Activated CD8-positive, alpha-beta T cell treated with anti-CD3 and anti-CD28 coated beads, Interleukin-2, amount 10 ng/mL, durations not matched to agents 7 days and 5 days (primary cell): ENCODE measurements at places on chromosomes 16 and 17.

GRCh38 chr17:63995626-63996025 lies 2.5 kb upstream of the PRR29 start:
- DNase-seq, result no peak

- DNase-seq, result no peak
Observed at GRCh38 chr17:49497148-49498028, 2.3 kb downstream of the NGFR start.

DNA sequence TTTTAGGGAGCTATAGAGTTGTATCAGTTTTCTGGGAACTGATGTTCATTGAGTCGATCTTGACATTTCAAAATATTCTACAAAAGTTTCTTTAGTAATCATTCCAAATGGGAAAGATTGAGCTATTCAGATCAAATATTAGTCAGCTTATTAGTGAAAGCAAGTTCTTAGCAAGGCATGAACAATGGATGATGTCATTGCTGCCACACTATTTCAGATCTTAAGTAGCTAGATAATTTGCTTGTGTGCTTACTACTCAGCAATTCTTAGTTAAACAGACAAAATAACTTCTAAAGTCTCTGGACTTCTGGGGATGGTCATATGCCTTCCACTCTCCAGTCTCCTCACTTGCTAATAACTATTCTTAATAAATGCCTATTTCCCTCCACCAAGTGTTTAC lies 69.0 kb upstream of the CDH8 start:
- DNase-seq, result no peak

GRCh38 chr16:3578610-3579551 lies 1.7 kb upstream of the NLRC3 start:
- DNase-seq, result peak; percentile 90

- DNase-seq, result no peak
Observed at GRCh38 chr16:69917311-69917710, 33.8 kb upstream of the CLEC18A start.

GRCh38 chr17:39357986-39358385 lies 43.4 kb downstream of the FBXL20 start:
- no peak for DNase-seq

DNA sequence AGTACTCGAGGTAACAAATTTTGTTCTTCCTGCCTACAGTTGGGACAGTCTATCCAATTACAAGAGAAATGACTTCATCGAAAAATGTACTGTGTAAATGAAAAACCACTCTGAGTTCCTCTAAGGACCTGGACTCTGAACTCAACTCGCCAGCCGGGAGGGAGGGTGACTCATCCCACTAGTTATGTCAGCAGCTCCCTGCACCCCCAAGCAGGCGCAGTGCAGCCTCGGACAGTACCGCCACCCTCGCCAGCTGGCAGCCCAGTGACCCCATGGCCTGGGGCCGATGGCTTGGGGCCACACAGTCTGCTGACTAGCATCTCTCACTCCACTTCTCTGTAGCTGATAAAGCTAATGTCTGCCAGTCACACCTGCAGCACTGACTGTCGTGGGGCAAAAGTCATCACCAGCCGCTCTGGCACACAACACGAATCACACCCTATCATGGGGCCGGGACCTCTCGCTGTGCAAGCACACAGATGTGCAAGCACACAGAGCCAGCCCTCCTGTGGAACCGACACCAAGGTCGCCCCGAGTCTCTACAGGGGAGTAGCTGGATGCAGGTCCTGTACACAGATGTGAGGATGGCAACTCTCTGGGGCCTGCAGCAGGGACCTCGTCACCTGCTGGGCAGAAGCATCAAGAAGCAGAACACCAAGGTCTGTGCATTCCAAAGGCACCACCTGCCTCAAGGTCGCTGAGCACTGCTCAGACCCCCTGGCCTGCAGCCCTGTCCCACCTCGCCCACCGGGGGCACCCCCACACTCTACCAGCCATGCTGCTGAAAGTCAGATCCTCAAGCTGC lies 5.7 kb downstream of the CSNK1D start:
- no peak for DNase-seq

- DNase-seq, result no peak
Observed at GRCh38 chr17:71494062-71494855, 626.6 kb upstream of the SOX9 start.

- no peak for DNase-seq
Observed at GRCh38 chr17:49776551-49777300, 11.8 kb upstream of the KAT7 start.

DNA sequence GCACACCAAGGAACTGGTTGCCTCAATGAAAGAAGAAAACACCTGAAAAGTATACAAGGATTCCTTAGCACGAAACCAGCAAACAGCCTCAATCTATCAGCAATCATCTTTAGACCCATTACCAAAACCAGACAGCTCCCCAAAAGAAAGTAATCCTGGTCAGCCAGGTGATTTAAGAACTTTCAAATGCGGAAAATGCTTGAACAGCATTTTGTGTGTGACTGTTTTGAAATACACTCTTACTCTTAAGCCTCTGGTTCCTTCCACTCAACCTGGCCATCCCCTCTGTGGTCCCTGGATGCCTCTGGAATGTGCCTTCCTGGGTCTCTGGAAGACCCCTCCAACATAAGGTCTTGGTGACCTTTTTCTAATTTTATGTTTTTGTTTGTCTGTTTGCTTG lies 70.5 kb upstream of the NOG start:
- DNase-seq, result no peak

DNA sequence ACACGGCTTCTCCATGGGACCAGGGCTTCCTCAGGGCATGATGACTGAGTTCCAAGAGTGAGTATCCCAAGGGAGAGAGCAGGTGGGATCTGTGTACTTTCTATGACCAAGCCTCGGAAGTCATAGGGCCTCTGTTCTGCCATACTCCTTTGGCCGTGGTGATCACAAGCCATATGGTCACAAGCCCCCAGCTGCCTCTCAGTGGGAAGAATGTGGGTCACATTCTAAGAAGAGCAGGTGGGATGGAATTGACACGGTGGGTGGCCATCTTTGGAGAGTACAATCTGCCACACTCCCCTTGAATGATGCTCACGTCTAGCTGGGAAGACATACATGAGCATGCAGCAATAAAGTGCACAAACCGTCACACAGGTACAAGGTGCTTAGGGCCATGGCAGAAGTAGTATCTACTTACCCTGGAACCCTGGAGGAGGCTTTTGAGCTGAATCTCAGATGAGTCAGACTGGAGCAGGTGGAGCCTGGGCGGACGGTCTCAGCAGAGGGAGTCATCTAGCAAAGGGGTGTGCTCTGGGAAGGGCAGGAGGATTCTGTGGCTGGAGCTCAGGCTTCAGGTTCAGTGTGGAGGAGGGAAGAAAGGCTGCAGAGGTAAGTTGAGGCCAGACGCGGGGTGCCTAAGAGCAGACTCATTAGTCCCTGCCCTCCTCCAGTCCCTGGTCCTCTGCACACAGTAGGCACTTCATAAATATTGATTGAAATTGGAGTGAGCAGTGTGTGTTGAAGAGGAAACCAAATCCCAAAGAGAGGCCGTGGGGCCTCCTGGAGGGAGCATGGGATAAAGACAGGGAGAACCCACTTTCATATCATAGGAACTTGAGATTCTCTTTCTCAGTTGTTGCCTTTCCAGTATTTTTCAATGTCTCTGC lies 26.6 kb downstream of the GOSR2 start:
- no peak for DNase-seq

DNA sequence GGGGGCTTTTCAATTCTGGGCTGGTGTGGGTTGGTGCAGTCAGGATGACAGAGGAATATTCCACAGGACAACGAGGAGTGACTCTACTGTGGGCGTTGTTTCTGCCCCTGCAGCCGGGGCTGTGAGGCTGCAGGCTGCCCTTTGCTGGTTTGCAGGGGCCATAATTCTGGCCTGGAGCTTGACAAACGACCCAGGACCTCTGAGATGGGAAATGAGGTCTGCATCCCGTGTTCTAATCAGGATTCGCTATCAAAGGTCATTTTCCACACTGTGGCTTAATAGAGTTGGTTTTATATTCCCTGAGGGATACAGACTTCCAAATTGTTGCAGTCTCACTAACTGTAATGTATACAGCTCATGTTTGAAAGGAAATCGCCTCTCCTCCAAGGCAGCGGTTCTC lies 180.9 kb downstream of the RPTOR start:
- no peak for DNase-seq

DNA sequence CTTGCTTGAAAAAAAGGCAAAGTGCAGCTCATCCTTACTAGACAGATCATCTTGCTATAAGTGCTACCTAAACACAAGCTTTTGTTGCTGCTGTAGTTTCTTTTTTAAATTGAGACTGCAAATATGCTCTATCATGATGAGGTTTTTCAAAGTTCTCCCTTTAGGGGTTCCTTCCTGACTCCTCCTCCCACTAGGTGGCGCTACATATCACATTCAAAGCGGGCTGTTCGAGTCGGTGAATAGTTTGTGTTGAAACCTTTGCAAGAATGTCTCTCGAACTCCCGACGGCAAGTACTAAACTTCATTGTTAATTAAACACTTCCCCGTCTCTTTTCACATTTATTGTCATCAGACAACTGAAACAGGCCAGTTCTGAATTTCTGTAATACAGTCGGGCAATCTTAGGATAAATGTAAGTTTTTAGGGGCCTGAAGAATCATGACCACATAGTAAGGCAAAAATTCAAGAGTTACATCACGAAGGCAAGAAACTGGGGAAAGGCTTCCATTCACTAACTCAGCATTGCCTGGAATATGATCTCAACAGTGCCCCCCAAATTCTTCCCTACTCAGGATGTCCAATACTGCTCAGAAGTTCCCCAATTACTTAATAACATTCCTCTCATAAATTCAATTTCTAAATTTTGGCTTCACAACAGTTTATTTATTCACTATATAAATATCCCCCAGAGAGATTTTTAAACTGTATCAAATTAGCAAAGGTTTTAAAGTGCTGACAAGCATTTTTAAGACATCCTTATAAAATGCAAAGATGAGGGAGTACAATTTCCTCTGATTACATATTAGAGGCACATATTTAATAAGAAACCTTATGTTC lies 6.7 kb downstream of the HS3ST3A1 start:
- peak; percentile 87 for DNase-seq

DNA sequence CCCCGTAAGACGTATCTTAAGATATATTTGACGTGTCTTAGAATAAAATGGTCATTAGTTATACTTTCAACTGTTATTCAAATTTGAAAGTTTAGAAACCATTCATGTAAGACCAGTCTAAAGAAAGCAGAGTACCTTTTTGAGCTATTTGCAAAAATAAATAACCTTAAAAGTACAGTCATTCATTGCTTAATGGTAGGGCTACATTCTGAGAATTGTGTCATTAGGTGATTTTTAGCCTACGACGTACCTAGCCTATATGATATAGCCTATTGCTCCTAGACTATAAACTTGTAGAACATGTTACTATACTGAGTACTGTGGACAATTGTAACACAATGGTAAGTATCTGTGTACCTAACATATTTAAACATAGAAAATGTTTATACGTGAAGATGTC lies 139.2 kb downstream of the PHKB start:
- DNase-seq, result no peak

- no peak for DNase-seq
Observed at GRCh38 chr16:79797486-79797885, 196.9 kb upstream of the MAF start.

DNA sequence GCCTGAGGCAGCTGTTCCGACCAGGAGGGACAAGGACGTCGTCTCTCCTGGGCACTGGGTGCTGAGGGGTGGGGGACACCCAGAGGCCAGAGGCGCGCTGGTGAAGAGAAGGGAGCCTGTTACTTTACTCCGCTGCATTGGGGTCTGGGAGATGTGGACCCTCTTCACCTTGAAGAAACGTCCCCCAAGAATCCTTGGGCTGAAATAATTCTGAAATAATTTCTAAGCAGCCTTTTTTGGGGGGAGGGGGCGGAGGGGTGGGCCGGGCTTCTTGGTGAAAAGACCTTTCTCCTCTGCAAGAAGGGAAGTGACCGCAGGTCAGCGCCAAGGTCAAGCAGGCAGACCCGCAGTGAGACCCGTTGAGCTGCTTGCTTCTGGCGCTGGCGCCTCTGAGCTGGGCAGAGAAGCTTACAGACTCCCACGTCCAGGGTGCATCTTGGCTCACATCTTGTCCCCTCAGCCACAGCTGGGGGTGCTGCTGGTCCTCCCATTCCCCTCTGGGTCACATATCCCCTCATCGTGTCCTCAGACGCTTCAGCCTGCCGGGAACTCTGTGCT lies 1.1 kb downstream of the SYT17 start:
- no peak for DNase-seq

DNA sequence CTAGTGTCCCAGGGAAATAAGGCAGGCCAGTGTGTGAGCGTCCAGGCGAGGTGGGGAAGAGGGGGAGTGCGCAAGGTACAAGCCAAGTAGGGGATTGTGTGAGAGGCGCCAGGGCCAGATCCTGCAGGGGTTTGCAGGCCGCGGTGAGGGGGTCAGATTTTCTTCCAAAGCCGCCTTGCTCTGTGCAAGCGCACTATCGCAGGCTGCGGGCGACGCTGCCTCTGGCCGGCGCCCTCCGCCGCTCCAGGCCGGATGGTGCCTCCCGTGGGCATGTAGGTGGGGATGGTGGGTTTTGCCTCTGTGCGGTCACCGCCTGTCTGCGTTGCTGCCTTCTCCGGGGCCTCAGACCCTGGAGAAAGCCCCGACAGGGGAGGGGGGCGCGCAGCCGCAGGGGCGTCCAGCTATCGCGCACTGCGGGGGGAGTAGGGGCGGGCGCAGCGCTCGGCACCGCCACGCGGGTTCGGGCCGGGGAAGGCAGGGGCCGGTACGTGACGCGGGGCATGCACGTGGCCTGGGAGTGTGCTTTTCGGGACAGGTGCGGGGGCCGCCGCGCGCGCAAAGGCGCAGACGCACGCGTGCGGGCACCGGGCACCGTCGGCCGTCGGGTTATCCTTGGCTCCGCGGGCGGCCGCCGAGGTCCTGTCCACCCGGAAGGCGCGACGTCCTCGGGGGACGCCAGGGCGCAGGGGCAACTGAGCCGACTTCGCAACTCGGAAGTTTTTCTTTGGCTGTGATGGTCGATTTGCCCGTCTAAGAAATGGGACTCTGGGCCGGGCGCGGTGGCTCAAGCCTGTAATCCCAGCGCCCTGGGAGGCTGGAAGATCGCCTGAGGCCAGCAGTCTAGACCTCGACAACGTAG lies 1.1 kb upstream of the HAPSTR1 start:
- peak; percentile 61 for DNase-seq

- no peak for DNase-seq
Observed at GRCh38 chr16:72530434-72530833, 358.5 kb upstream of the PMFBP1 start.

DNA sequence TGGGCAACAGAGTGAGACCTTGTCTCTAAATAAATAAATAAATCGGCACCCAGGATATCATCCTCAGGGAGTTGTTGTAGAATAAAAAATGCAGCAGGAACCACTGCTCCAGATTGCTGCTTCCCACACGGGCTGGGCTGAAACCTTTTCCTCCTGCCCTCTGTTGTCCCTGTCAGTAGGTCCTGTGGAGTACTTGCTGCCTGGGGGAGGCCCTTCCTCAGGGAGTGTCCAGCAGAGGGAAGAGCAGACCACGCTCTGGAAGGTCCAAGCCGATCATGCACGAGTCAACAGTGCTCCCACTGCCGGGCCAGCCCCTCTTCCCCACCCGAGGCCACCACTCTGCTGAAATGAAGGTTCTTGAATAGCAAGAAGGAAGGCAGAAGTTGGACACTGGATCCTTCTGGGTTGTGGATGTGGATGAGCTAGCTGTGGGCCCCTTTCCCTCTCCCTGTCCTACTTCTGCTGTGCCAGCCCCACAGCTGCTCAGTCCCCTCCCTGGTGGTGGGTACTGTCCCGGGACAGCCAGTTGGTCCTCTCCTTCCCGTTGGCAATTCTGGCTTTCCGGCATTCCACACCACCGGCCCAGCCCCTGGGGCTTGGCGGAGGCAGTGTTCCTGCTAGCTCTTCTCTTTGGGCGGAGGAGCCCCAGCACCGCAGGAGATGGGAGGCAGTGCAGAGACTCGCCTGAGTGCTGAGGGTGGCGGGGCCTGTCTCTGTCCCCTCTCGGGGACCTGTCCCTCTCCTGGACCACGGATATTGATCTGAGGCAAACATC lies 10.8 kb downstream of the CDK5R1 start:
- DNase-seq, result no peak
